Ovary (tissue), 10 donors: ENCODE measurements at places on chromosomes 4 and X. TPM values are rescaled to one million over a fixed set of nuclear protein-coding genes. Genes with fewer than 3 reads are reported as not detected.

DNA sequence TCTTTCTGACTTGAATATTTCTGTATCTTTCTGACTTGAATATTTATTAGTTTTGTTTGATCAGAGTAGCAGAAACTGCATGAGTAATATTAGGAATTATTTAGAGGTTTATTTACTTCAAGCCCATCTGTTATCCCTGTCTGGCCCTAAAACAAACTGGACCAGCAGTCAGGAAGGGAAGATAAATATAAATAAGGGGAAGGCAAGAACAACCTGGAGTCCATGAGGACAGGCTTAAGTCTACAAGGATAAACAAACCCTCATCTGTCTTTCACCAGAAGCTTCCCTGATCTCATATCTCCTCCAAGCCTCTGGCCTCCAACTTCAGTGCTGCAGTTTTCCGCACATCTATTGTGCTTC lies 524.9 kb downstream of the CENPC start:
- H3K27me3 ChIP-seq, result no peaks in the 10 kb centered on the region
- H3K36me3 ChIP-seq, result no peaks in the 10 kb centered on the region
- no peak overlapping the region for H3K27ac ChIP-seq
- no peaks in the 10 kb centered on the region for H3K4me1 ChIP-seq
- H3K4me3 ChIP-seq, result no peak overlapping the region
- no peak for DNase-seq

DNA sequence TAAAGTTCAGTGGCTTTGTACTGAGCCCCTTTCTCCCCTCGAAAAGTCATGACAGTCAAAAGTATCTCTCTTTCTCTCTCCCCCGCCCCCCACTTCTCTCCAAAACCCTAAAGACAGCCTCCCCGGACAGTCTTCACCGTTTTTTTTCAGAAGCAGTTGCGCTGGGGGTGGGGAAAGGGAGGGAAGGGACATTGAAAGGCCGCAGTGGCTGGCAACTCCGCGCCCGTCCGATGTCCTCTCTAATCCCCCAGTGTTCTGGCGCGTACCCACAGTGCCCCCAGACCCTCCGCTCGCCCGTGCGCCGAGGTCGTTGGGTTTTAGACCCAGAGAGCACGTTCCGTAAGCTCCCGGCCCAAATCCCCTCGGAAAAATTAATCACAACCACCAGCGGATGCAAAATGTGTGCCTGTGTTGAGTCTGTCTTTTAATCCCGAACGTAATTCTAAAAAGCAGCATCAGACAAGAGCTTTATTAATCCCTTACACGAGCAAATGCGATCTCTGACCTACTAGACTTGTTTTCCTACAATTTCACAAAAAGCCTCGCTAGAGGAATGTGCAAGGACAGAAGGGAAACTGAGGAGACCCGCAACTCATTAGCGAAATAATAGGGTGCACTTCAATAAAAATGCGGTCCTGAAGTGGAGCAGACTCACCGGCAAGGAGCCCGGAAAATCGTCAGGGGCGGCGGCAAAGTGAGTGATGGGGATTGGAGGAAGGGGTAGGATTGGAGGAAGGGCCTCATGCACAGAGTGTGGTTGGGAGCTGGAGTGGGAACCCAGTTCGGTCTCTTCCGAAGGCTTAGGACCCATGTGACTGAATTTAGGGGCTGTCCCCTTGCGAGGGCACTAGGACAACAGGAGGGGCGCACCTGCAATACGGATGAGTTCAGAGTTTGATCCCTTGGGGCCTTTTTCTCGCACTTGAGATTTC lies 12.2 kb upstream of the PRDM8 start:
- peaks cover 14% of the 10 kb centered on the region for H3K4me1 ChIP-seq
- H3K36me3 ChIP-seq, result no peaks in the 10 kb centered on the region
- H3K4me3 ChIP-seq, result peak overlapping the region; percentile 78
- DNase-seq, result peak; percentile 50

DNA sequence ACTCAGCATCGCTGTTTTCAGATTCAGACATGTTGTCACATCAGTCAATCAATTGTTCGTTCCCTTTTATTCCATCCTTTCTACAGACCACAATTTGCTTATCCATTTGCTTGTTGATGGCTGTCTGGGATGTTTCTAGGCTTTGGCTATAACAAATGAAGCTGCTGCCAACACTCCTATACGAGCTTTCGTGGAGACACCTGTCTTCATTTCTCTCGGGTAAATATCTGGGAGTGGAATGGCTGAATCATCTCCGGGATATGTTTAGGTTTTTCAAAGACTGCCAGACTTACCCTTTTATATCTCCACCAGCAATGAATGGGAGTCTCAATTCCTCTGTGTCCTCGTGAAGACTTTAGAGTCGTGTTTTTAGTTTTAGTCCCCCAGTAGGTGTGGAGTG lies 118.9 kb downstream of the SORCS2 start:
- H3K27me3 ChIP-seq, result no peaks in the 10 kb centered on the region
- H3K4me1 ChIP-seq, result peaks cover 6% of the 10 kb centered on the region
- no peak for DNase-seq
- no peaks in the 10 kb centered on the region for H3K36me3 ChIP-seq
- no peak overlapping the region for H3K4me3 ChIP-seq

DNA sequence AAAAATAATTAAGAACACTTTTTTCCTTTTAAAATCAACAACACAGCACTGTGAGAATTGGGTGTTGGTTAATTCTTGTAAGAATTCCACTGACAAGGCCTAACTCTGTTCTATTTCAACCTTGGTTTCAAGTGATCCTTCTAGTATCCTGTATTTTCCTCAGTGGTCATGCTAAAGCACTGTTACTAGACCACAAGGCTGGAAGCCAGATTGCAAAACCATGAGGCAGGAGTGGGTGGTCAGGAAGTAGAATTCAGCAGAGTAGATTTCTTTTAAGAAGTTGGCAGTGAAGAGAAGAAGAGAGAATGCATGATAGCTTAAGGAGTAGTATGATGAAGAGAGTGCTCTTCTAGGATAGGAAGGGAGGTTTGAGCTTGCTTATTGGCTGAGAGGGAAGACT lies 71.6 kb upstream of the LEF1 start:
- no peak overlapping the region for H3K4me3 ChIP-seq
- no peak overlapping the region for H3K27ac ChIP-seq
- H3K36me3 ChIP-seq, result no peaks in the 10 kb centered on the region

- H3K4me1 ChIP-seq, result no peaks in the 10 kb centered on the region
- no peaks in the 10 kb centered on the region for H3K27me3 ChIP-seq
- no peak overlapping the region for H3K27ac ChIP-seq
- no peak overlapping the region for H3K4me3 ChIP-seq
- no peak for DNase-seq
- H3K36me3 ChIP-seq, result no peaks in the 10 kb centered on the region
Observed at GRCh38 chr4:28926156-28926555, 1794.0 kb upstream of the PCDH7 start.

DNA sequence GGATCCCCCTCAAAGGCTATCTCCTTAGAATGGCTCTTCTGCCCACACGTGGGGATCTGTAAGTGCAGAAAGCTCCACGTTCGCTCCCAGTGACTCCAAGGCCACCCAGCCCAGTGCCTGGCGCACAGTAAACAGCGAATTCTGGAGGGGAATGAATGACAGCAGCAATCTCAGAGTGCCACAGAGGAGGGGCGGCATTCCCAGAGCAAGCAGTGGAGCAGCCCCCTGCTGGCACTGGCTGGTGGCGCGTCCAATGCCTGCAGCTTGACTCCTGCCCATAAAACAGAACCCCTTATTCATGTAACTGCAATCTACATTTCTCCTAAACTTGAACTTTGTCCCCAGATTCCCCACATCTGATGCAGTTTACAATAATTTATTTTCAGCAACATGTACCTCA lies 6.9 kb upstream of the HELT start:
- H3K36me3 ChIP-seq, result no peaks in the 10 kb centered on the region
- H3K4me3 ChIP-seq, result no peak overlapping the region
- no peaks in the 10 kb centered on the region for H3K27me3 ChIP-seq

GRCh38 chr4:55258152-55258865 lies 87.7 kb upstream of the SRD5A3 start:
- DNase-seq, result no peak
- no peak overlapping the region for H3K27ac ChIP-seq
- no peaks in the 10 kb centered on the region for H3K36me3 ChIP-seq
- no peaks in the 10 kb centered on the region for H3K4me1 ChIP-seq
- no peaks in the 10 kb centered on the region for H3K27me3 ChIP-seq
- H3K4me3 ChIP-seq, result no peak overlapping the region

MAGEC1 gene
- not detected for polyA plus RNA-seq
